ENCODE measurements at places on chromosomes 11 and 22.
A peak's percentile ranks its signal among the peaks of the same experiment; 100 is the strongest.

DNA sequence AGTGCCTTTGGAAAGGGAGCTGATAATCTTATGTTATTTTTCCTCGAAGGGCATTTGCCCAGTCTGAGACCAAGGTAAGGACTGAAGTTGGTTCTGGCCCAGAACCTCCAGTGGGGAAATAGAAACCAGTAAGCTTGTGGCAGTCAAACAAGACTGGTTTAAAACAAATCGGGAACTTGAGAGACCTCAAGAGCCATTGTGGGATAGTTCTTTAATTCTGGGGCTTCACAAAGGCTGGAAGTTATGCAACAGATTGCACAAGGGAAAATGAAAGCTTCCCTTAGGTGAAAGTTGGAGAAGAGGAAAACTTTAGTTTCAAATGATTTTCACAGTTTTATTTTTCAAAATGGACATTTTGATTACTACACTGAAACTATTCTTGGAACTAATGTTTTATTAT, 33.5 kb upstream of the RAB38 start:
- no peak for DNase-seq

- DNase-seq: no peak
Observed at GRCh38 chr11:17486646-17487045, 10.0 kb upstream of the ABCC8 start.

DNA sequence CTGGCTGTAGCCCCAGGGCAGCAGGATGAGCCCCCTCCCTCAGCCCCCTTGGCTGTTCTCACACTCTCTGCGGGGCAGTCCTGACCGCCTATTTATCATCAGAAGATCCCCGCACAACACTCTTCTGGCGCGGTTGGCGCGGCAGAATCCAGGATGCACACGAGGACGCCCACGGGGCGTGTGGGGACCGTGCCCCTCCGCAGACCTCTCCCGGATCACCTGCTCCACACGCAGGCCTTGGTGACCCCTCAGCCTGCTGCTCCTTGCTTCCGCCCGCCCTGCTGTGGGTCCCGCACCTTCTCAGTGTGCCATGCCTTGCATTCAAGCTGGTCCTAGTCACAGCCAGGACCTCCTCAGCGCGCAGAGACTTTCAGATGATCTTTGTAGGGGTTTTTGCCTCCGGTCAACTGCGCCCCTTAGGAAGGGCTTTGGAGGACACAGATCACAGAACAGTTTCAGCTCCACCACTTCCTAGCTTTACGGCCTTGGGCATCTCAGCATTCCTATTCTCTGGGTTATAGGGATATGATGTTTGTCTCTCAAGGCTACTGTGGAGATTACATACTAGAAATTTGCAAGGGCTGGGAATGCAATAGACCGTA, 841 bp upstream of the TUB start:
- DNase-seq: no peak

GRCh38 chr11:45815747-45816146, 10.8 kb downstream of the SLC35C1 start:
- DNase-seq: no peak

DNA sequence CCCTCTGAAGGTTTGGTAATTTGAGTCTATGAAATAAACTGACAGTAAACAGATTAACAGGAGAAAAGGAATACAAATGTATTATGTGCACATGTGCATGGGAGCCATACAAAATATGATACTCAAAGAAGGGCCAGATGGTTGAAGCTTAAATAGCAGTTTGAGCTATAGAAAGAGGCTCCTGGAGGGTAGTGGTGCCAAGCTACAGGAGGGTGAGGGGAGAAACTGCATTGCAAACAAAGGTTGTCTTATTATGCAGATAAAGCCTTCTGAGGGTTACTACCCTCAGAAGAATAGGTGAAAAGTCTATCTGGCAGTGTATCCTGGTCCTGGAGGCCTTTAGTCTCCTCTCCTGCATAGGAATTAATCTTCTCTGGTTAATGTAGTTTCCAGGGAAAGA, 267.3 kb upstream of the MPPED2 start:
- no peak for DNase-seq

DNA sequence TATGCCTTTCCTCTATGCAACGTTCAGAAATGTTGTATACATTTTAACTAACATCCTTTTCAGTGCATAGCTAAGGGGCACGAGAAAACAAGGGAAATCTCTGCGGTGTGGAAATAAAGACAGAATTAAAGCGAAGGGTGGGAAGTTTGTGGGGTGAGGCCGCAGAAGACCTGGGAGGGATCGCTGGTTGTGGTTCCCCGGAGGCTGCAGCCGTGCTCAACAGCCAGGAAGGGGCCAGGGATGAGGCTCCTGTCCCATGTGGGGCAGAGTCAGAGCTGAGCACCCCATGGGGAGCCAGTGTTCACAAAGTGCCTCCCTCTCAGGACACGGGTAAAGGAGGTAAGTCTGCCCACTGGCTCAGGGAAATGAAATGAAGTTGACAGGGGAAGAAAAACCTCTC, 67.5 kb downstream of the MYEOV start:
- no peak for DNase-seq

- DNase-seq: peak; percentile 6
Observed at GRCh38 chr22:28025866-28026575, 107.0 kb upstream of the PITPNB start.

GRCh38 chr11:19218216-19218615, 16.4 kb upstream of the CSRP3 start:
- no peak for DNase-seq

- DNase-seq: no peak
Observed at GRCh38 chr11:93520726-93521509, 22.3 kb downstream of the SMCO4 start.

GRCh38 chr11:44708523-44709280, 18.1 kb upstream of the TSPAN18 start:
- no peak for DNase-seq

DNA sequence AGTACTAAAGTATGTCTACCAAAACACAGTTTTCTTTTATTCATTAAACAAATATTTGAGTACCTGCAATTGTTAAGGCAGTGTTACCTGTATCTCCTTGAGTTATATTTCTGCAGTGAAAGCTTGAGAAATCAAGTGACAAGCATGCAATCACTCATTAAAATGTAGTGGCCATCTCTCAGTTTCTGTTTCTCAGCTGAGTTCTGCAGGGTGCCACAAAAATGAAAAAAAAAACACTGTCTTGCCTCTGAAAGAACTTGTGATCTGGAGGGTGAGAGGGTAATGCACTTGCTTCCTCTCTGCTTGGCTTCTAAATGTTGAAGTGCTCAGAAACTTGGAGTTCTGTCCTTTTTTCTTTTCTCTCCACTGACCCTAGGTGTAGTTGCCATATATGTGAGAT, 6.8 kb downstream of the QSER1 start:
- peak; percentile 40 for DNase-seq

DNA sequence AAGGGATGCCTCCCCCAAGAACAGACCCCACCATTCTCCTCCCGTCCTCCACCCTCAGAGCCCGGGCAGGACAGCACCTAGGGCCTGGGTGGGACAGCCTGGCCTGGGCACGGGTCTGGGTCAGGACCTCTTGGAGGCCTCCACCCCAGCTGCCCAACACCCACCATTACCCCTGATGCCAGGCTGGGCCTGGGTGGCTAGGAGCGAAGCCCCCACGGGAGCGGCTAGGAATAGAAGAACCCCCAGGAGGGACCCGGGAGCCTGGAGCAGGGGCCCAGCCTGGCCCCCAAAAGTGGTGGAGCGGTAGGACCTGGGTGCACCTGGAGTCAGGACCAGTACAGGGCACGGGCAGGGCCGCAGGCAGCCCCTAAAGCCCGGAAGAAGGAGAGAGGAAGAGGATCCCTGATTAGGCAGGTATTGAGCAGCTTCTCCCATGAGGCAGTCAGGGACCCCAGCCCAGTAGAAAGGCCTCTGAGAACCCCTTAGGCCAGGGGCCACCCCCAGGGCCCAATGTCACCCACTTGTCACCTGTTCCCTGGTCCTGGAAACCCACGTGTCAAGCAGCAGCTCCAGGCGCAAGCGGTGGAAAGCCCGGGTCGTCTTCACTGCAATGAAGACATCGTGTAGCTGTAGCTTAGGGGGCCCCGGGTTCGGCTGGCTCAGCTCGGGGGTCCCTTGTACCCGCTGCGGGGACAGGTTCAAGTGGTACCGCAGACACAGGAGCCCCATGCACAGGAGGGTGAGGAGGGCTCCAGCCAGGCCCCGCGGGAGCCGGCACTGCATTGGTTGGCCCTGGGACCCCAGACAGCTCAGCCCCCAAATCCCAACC, 575 bp downstream of the MFNG start:
- no peak for DNase-seq

DNA sequence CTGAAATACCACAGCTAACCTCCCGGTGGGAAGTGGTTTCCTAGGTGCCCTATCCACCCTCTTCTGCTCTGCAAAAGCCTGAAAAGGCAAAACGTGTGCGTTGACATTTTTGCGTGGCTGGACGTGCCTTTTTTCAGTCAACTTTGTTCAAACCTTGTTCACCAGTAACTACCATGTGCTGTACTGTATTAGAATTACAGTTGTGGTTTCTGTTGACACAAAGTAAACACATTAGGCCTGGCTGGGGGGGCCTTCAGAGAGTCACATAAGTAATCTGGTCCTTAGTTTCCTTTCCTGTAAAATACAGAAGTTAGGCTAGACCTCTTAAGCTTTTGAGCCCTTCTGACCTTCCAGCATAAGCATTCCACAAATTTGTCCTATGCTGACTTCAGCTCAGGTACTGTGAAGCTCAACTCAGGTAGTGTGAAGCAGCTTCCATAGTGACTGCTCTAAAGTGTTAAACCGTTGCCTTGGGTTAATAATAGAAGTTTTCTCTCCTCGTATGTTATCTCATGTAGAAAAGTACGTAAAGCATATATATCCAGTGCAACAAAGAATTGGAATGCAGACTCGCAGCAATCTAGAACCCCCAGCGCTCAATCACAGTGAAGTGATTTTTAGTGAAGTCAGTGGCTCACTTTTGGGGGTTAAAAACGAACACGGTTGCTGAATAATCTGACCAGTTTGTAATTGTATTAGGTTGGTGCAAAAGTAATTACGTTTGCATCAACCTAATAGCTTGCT, 1.8 kb downstream of the EWSR1 start:
- no peak for DNase-seq

- DNase-seq: peak; percentile 10
Observed at GRCh38 chr11:101583251-101584128, at the start of gene TRPC6. TRPC6 (minus strand) TSS chr11:101584007; CDS start chr11:101583503, 504 bp downstream.

GRCh38 chr11:469684-470560, 19.8 kb downstream of the PTDSS2 start:
- DNase-seq: no peak

GRCh38 chr11:121029153-121029552, 5.3 kb downstream of the TBCEL start:
- DNase-seq: no peak

DNA sequence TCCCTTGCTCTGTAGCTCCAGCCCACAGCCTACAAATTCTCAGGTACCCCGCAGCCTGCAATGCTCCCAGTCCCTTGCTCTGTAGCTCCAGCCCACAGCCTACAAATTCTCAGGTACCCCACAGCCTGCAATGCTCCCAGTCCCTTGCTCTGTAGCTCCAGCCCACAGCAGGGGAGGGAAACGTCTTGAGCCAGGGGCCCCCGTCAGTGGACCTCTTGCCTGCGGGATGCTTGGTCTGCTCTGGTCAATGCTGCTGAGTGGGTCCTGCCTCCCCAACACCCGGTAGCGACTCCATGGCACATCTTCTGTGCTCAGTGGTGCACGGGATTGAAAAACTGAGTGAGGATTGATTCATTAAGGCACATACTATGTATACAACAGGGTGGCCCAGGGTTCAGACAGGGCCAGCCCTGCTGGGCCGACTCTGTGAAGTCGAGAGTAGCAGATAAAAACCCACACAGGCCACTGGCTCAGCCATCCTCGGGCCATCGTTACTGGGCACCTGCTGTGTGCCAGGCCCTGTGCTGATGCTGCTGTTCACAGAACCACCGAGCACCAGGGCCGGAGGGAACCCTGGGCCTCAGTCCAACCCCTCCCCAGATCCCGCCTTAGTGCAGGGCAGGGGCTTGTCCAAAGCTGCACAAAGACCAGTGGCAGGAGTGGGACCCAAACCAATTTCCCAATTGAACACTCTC, 69.7 kb downstream of the MYO7A start:
- DNase-seq: no peak

DNA sequence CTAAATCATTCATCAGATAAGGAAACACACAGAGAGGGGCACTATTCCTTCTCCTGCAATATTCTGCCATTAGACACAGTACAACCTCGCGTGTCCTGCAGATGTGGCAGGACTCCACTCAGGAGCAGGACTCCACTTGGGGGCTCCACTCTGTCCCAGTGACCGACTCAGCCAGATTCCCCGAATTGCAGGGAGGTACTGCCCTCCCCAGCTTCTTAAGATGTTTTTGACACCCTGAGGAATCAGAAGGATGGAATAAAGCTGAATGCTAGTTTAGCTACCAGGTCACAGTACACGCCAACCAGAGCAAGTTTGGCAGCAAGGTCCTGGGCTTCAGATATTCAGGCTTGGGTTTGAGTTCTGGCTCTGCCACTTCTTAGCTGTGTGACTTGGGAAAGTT, 99.3 kb upstream of the USP47 start:
- no peak for DNase-seq

DNA sequence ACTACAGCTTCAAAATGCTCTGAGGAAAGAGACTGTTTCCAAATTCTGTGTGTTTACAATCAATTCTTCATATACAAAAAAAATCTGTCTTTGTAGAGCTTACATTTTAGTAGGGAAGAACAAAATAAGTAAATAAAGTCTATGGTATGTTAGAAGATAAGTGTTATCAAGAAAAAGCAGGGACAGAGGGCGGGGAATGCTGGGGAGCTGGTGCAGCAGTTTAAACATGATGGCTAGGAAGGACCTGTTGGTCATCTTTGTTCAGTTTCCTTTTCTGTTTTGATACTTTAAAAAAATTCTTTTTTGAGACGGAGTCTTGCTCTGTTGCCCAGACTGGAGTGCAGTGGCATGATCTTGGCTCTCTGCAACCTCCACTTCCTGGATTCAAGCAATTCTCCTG, 16.1 kb downstream of the TMEM25 start:
- DNase-seq: no peak

DNA sequence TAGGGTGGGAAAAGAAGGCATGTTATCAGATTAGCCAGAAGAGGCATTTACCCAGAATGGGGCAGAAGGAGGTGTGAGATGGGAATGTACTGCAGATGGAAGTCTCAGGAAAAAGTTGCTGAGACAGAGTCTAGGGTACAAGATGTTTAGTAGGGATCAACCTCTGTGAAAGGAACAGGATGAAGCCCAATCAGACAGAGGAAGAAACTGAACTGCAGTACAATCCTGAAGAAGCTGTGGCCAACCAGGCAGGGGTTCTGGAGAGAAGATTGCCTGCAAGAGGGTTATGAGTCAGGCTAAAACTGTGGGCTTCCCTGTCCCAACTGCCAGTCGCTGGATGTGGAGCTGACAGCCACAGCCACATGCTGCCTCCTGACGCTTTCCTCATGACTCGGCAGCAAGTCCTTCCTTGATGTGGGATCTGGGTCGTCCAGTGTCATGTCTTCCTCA, 64.0 kb downstream of the CWC15 start:
- DNase-seq: no peak

DNA sequence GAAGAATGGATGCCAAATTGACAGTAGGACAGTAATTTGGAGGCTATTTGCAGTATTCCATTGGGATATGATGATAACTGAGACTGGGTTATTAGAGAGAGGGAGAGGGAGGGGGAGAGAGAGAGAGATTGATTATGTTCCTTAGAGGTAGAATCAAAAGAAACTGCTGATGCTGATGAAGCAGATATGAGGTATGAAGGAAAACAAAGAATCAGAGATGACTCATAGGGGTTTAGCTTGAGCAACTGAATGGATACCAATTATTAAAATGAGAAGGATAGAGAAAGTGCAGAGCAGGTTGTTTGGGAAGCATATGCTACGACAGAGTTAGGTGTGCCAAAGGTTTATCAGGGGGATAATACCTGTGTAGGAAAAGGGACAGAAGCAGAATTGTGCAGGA, 12.8 kb upstream of the NUCB2 start:
- no peak for DNase-seq

All from GM13976 (cell line).